ENCODE measurements at places on chromosomes 3 and 15.
A peak's percentile ranks its signal among the peaks of the same experiment; 100 is the strongest.

GRCh38 chr3:33717616-33717865, 513 bp downstream of the CLASP2 start:
- DNase-seq, result no peak

- no peak for DNase-seq
Observed at GRCh38 chr3:4398120-4398940, 68.7 kb downstream of the SUMF1 start.

GRCh38 chr3:138456961-138457862, 22.8 kb downstream of the ESYT3 start:
- DNase-seq, result no peak

GRCh38 chr3:153209596-153209995, 47.6 kb downstream of the RAP2B start:
- DNase-seq, result no peak

- DNase-seq, result no peak
Observed at GRCh38 chr3:169940470-169941181, 26.0 kb upstream of the SEC62 start.

DNA sequence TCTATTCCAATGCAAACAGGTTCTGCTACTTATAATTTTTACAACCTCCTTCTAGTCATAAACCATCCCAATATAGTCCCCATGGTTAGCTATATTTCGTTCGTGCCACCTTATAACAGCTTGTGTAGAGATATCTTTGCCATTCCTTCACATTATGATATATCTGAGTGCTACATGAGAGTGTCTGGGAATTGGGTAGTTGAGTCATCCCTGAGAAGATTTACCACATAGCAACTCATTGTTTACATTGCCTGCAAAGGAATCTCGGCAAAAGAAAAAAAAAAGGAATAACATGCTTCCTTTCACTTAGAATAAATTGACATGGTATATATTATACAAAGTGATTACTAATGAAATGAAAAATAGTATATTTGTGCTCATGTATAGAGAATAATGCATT, 86.0 kb upstream of the VGLL3 start:
- peak; percentile 54 for DNase-seq

GRCh38 chr3:195113048-195113447, 157.9 kb downstream of the XXYLT1 start:
- no peak for DNase-seq

DNA sequence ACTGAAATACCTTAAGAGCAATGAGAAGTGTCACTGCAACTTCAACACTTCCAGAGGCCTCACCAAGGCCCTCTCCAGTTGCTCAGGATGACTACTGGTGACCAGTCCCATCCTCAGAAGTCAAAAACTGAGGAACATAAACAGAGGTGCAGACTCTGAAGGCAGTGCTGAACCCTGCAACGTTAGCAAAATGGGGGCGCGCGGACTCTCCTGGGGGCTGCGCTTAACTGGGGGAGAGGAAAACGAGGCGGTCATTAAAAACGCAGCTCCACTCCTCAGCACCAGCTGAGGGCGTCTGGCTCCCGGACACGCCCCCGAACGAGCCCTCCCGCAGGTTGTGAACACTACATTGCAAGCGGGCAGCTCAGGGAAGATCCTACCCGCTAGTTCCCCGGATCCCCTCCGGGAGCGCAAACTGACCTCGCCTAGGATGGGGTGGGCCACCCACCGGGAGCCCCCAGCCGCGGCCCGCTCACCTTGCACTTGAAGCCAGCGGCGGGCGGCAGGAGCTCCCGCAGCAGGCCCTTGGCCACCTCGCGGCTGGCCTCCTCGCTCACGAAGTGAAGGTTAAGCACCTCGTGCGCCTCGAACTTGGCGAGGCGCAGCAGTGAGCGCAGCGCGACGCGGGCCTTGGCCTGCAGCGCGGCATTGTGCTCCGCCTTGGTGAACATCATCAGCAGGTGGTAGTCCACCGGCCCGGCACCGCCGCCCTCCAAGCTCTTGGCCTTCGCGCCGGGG, 711 bp downstream of the XXYLT1 start:
- no peak for DNase-seq

- DNase-seq, result no peak
Observed at GRCh38 chr15:92715758-92716157, 60.2 kb upstream of the FAM174B start.

DNA sequence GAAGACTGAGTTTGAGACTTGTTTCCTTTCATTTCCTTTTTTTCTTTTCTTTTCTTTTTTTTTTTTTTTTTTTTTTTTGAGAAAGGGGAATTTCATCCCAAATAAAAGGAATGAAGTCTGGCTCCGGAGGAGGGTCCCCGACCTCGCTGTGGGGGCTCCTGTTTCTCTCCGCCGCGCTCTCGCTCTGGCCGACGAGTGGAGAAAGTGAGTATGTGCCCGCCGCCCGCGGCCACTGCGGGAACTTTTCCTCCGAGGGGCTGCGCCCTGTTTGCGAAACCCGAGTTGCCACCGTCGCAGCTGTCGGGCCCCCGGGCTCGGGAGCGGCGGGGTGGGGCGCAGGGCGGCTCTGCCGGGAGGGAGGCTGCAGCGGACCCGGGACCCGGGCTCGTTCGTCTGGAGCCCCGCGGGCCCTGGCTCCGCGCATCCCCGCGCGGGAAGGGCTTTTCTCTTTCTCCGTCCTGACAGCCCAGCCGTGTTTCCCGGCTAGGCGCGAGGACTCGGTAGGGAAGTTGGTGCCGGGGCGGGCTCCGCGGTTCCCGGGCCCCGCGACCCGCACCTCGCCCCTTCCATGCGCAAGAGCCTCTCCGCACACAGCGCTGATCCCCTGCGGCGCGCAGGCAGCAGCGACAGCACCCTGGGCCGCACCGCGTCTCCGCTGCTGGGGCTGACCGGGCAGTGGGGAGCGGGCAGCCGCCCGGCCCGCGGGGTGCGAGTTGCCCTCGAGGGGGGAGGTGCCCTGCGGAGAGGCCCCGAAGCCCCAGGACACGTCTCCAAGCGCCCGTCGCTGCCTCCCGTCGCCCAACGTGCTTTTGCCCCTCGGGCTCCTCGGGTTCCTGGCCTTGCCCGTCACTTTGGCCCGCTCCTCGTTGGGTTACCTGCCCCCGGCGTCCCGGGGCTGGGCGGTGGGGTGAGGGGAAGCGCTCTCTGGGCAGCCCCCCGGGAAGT, 1.4 kb downstream of the IGF1R start:
- no peak for DNase-seq

GRCh38 chr3:101846709-101847108, 2.6 kb upstream of the NFKBIZ start:
- no peak for DNase-seq

DNA sequence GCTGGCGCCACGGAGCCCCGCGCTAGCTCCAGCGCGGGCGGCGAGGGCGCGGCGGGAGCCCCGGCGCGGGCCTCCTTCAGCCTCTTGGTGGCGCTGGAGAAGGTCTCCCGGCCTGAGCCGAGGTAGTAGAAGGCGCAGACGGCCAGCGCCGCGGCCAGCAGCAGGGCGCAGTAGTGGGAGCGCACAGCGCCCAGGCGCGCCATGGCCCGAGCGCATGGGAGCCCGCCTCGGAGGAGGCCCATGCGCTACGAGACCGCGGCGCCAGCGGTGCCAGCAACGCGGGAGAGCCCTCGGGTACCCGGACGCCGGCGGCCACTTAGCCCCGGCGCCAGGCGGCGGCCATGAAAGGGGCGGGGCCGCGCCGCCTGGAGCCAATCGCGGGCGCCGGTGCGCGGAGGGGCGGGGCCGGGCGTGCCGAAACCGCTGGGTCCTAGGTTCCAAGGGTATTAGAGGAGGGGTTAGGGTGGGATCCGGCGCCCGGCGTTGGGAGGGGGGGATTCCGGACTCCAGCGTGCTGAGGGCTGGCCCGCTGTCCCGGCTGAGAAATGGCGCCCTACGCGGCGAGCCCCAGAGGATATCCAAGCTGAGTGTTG, at the start of gene XXYLT1:
Gene XXYLT1 (minus strand): TSS at position 343 of the 593 bp plus-strand sequence. CDS start 101 bp downstream, at position 242.
- no peak for DNase-seq

- DNase-seq, result no peak
Observed at GRCh38 chr15:100849855-100850218, 29.8 kb upstream of the ALDH1A3 start.

GRCh38 chr3:61483997-61484396, 77.4 kb upstream of the PTPRG start:
- no peak for DNase-seq

GRCh38 chr3:851098-851790, 241.6 kb upstream of the CNTN6 start:
- no peak for DNase-seq

- no peak for DNase-seq
Observed at GRCh38 chr3:191262650-191263049, 63.6 kb downstream of the OSTN start.

DNA sequence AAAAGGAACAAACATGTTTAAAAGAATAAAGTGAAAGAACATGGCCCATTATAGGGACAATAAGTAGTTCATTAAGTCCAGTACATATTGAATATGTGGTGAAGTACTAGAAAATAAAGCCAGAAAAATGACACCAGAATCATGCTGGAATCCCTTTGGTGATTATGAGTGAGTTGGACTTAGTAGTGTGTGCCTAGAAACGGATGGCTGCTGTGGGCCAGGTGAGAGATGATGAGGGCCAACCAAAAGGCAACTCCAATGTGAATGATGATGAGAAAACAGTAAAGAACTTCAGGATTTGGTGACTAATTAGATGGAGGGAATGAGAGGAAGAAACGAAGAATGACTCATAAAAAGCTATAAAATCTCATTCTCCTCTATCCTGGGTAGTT, 3.3 kb downstream of the CRYGS start:
- no peak for DNase-seq

DNA sequence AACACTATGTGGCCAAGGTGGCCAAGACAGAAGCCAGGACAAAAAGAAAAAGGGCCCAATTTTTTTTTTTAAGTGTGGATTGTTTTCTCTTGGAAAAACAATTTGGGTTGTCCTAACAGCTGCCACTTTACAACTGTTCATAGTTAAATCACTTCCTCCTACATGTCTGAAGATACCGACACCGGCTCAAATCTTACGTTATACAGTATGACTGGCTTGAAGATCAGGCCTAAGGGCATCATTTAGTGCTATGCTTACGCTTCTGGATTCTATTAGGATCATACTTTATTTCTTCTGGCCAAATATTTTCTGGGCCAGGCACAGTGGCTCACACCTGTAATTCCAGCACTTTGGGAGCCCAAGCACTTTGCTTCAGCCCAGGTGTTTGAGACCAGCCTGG, 404.4 kb downstream of the MECOM start:
- no peak for DNase-seq

DNA sequence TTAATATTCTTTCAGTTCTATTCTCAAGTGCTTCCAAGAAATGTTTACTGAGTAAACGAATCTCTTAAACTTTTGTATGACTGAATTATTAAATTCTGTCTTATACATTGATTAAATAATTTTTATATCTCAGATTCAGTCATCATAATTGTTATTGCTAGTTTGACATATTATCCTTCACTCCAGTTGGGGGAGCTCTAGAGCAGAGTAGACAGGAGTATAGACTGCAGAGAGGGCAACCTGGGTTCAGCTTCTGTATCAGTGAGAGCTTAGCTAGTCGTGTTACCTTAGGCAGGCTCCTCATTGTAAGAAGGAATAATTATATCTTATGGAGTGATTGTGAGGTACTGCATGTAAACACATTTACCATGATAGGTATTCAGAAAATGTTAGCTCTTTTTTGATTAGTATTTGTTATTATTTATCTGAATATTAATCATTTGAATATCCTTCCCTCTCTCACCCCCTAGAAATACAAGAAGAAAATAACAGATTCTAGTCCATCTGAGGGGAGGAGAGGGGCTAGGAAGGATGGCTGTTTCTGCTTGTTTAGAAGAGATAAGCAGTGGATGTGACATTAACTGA, 31.0 kb upstream of the ZCWPW2 start:
- DNase-seq, result peak; percentile 18

DNA sequence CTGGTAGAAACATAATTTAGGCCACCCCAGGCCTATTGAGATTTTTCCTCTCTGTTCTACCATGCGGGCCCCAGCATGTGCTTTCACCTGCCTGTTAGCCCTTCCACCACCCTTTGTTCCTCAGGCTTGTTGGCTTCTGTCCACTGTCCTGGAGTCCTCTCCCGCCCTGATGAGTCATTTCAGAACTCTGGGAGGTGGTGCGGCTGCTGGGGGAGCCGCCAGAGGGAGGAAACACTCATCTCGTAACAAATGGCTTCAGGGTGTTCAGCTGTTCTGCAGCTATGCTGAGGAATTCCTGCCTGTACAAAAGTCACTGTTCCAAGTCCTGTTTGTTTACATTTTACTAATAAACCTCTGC, 36.3 kb downstream of the LRTM1 start:
- peak; percentile 93 for DNase-seq

- no peak for DNase-seq
Observed at GRCh38 chr3:118080889-118081288, 953.8 kb downstream of the IGSF11 start.

GRCh38 chr15:91257746-91258414, 157.8 kb downstream of the SV2B start:
- DNase-seq, result no peak

DNA sequence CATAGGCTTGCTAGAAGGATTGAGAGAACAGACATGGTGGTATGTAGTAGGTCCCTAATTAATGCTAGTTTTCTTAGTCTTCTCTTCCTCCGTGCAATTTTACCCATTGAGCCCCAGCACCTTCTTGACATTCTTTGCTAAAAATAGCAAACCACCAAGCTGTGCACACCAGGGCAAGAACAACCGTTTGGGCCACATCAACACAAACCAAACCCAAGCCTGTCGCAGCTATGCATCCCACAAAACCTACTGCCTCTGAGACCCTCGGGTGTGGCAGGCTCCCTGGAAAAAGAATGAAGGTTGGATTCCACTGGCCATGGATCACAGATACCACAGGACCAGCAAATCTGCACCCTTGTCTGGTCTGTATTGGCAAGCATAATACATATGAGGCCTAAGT, 27.1 kb downstream of the HEG1 start:
- DNase-seq, result no peak

DNA sequence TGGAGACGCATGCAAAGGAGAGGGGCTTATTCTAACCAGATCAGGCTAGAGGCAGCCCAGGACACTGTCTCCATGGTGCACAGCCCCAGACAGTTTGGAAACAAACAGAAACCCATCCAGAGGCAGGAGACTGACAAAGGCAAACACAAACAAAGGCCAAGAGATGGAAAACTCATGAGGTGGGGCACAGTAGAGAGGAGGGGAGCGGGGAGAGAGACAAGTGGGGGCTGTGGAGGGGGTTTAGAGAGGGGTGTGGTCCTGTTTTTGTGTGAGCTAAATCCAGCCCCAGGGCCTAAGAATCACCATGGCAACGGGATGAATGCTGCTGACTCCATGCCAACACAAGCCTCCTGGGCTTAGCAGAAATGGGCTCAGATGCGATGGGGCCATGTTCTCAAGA, 32.3 kb downstream of the PARP16 start:
- no peak for DNase-seq

DNA sequence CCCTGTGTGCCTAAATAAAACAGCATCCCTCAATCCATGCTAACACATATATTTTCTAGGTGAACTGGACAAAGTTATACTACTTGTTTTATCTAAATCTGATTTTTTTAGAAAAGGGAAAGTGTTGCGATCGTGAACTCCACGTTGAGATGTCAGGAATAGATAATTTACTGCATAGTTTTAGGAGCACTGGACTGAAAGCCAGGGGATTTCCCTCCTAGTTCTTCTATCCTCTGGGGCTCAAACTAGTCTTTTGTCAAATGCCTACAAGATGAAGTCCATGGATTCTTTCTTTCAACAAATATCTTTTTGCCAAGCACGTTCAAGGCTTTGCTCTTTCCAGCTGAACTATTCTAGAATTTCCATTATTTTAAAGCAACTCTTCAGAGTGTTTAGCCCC, 617 bp upstream of the HPS3 start:
- no peak for DNase-seq

- DNase-seq, result no peak
Observed at GRCh38 chr15:82298520-82298919, 35.9 kb downstream of the SAXO2 start.

- no peak for DNase-seq
Observed at GRCh38 chr3:171966533-171967136, 72.7 kb upstream of the FNDC3B start.

Measured in non-pigmented ciliary epithelial cell (primary cell).